Activated T-helper 1 cell treated with anti-CD3 and anti-CD28 coated beads, Interleukin-12 subunit alpha, Interleukin-12 subunit beta, Interleukin-2, Interleukin-4 antibody, amounts not matched to agents 30 ng/mL and 10 ng/mL and 1 ng/mL, durations not matched to agents 14 hours and 24 hours and 36 hours (primary cell): ENCODE measurements at places on chromosomes 6 and 20.

GRCh38 chr20:62702895-62703852 lies 5.5 kb upstream of the NTSR1 start:
- DNase-seq, result no peak

GRCh38 chr20:63071541-63072181 lies 64.9 kb upstream of the BHLHE23 start:
- DNase-seq, result no peak

DNA sequence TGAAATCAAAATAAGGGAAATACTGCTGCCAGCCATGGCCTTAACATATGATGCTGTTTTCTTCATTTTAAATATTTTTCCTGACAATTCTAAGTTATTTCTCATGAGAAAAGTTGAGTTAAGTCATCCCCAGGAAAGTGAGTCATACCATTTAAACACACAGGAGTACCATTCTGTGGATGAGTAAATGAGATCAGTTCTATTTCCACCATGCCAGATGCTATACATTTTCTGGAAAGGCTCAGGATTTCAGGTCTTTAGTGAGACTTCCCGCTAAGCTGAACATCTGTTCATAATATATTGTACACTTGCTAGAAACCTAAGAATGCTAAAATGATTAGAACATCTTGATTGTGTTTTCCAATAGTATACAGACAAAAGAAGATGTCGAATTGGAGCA lies 256.2 kb upstream of the MANEA start:
- no peak for DNase-seq

DNA sequence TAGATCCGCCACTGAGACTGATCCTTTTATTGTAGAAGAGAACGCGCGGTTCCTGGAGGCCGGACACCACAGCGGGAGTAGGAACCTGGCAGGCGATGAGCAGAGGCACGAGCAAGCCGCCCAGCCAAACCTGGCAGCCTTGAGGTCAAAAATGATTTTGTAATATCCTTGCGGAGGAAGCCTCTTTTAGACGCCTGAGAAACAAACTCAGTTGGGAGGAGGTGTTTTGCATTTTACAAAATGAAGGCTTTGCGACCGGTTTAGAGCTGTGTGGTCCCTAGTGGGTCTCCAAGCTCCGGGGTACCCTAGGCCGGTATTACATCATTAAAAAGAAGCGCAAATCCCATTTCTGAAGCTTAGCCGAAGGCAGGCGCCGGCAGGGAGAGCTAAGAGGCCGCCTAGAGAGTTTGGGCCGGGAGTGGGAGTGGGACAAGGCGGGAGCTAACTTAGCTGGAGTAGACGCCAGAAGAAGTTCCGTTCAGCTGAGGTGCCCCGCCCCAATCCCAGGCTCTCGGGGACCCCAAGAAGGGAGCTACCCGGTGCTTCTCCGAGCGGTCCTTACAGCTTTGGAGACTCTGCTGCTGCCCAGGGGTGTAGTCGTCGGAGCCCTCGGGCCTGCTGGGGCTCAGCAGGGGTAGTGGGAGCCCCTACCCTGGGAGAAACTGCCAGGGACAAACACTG lies 1.9 kb upstream of the TBX18 start:
- DNase-seq, result no peak

- DNase-seq, result no peak
Measured at GRCh38 chr6:12576389-12576788, 140.2 kb upstream of the PHACTR1 start.

DNA sequence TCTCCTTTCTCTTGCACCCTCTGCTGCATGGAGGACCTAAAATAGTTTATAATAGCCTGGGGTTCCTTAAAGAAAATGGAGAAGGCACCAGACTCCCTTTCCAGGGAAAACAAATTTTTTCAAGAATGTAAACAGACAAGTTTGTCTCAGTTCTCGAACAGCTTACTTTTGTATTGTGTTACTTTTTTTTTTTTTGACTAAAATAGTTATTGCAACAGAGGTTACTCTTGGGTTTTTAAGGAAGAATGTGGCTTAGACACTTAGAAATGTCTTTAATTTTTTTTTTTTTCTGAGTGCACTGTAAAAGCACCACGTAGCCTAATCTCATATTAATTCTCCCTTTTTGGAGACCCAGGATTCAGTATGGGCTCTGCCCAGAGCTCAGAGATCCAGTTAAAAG lies 148.7 kb upstream of the CARMIL1 start:
- no peak for DNase-seq

DNA sequence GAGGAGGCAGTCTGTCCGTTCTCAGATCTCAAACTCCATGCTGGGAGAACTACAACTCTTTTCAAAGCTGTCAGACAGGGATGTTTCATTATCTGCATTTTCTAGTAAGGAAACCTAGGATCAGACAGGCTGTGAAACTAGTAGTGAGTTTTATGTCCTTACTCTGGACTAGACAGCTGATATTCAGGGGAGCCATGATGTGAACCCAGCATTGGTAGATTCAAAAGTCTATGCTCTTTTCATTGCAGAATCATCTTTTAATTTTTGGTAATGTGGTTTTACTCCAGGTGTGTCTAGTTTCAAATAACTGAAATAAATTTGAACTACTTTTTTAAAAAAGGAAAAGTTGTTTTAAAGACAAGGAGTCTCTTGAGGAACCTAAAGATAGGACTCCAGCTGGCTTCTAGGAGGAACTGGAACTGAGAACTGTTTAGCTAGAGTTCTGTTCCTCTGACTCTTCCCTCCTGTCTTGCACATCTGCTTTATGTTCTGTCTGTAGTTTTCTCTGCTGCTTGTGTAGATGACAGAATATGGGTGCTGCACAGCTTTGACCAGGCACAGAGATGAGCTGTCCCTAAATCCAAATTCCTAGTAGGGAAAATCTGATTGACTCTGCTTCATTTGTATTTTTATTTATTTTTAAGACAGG lies 27.8 kb upstream of the RNF144B start:
- DNase-seq, result no peak

GRCh38 chr20:25196786-25197120 lies 1.2 kb downstream of the ENTPD6 start:
- no peak for DNase-seq

DNA sequence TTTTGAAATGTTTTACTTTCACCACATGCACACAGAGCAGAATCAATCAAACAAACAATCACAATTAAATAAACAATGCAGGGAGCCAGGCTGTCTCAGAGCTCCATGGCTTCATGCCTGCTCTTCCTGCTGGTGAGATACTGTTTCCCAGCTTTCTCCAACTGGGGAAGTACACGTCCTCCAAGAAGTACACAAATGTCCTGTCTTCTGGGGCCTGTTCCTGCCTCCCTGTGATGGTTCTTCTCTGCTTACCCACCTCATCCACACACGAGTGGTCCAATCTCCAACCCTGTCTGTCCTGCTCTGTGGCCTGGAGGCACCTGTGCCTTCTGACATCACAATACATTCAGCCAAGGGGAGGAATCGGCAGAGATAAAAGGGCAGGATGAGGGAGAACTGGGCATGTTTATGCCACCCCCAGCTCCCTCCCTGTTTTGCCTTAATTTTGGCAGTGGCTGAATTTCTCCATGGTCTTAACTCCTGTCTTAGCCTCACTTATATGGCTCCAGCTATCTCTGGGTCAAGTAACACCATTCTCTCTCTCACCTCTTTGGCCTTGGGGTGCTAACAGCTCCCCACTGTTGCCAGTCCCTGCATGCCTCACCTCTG lies 25.3 kb upstream of the TTPAL start:
- no peak for DNase-seq

DNA sequence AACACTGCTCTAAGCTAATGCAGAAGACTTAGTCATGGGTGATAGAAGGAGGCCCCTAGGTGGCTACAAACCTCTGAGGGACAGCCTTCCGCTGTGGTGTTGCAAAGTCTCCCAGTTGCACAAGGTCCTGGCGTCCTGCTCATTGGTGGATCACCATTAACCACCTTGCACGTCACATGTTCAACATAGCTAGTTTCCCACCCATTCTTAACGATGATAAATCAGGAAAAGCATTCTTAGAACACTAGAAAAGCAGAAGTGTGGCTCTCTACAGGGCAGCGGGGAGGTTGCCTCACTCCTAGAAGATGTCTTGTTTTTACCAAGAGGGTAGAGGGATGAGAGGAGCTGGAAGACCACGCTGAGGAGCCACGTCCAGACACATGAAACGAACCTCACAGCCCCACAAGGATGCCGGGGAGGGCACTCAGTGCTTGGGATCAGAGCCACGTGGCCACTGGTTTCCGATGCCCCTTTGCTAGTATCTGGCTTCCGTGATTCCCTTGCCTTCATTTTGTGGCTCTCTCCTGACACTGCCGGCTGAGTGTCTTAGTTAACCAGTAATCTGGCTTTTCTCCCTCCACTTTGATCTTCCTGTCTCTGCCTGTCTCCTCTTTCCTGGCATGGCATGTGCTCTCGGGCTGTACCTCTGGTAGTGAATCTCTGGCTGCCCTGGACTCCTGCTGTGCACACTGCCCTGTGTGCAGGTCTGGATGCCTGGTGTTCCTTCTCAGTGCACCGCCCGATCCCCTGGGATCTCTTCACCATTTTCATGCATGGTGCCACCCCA lies 91.4 kb upstream of the NEDD9 start:
- DNase-seq, result no peak

DNA sequence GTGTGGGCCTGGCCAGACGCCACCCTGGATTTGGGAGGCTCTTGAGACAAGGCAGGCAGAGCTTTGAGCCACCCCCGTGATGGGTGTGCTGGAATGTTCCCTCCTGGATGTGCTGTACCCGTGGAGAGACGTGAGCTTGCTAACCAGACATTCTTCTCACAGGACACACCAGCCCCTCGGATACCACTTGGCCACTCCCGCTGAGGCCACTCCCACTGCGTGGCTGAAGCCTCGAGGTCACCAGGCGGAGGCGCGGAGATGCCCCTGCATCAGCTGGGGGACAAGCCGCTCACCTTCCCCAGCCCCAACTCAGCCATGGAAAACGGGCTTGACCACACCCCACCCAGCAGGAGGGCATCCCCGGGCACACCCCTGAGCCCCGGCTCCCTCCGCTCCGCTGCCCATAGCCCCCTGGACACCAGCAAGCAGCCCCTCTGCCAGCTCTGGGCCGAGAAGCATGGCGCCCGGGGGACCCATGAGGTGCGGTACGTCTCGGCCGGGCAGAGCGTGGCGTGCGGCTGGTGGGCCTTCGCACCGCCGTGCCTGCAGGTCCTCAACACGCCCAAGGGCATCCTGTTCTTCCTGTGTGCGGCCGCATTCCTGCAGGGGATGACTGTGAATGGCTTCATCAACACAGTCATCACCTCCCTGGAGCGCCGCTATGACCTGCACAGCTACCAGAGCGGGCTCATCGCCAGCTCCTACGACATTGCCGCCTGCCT lies 14.1 kb downstream of the SLCO4A1 start:
- DNase-seq, result no peak

GRCh38 chr6:155404937-155405336 lies 50.7 kb downstream of the NOX3 start:
- no peak for DNase-seq

DNA sequence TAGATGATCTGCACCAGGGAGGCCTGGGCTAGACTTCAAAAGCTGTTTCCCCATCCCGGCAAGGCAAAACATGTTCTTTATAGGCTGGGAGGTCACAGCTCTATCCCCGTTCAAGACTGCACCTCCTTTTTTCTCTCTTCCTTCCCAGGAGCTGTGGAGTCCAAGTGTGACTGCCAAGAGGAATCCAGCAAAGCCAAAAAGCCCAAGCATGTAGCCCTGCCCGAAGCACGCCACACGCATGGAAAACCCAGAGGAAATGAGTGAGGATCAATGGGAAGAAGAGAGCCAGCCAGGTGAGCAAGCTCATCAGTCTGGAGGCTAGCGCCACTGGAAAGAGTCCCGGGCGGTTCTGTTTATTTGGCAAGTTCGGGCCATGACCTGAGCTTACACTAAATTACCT lies 240.4 kb downstream of the PRL start:
- no peak for DNase-seq

DNA sequence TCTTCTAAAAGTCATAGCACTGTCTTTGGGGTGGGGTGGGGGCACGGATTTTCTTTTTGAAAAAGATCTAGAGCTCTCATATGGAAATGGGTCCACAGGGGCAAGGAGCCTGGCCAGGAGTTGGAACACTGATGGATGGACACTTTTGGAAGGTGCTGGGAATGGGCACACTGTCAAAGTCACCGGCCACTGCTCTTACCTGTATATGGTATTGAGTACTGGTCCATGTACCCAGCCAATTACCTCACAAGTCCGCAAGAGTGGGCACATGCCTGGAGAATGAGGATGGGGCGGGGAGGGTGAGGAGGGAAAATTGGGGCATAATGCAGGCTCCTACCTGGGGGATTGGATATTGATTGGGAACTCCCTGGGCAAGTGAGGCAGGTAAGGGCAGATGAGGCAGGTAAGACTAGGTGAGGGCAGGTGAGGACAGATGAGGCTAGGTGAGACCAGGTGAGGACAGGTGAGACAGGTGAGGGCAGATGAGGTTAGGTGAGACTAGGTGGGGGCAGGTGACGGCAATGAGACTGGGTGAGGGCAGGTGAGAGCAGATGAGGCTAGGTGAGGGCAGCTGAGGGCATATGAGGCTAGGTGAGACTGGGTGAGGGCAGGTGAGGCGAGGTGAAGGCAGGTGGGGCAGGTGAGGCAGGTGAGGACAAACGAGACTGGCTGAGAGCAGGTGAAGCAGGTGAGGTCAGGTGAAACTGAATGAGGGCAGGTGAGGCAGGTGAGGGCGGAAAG lies 167.9 kb downstream of the NRN1 start:
- DNase-seq, result no peak

DNA sequence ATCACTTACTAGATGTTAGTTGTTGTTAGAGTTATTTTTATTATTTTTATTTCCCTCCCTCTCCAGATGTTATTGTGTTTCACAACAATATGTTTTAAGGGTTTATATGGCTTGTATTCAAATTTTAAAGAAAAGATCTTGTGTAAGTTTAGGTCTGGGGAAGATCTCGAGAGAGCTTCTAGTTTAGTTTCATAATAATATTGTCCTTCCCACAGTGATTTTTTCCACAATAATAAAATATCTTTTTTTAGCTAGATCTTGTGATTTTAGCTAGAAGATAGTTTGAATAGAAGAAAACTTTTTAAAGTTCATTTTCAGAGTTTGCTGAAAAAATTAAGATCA lies 55.0 kb downstream of the ADGRG6 start:
- no peak for DNase-seq

- DNase-seq, result no peak
Measured at GRCh38 chr6:11810039-11810541, 31.5 kb upstream of the ADTRP start.
